ENCODE measurements at places on chromosomes 2 and 18. TPM values are rescaled to one million over a fixed set of nuclear protein-coding genes. Genes with fewer than 3 reads are reported as not detected.

DNA sequence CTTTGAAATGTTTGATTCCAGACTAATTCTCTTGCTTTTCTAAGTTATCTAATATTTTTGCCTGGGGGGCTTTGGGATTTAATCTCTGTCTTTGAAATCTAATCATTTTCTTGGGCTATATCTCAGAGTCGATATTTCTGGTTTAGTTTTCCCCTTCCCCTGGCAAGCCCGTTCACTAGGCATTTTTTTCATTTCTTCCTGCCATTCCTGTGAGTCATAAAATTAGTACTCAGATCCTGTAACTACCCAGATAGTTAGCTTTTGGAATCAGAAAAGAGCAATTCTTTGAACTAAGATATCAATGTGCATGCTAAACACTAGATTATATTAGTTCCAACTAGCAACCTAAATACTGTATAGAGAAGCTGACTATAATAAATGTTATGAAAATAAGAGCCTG, 29.4 kb upstream of the RNF149 start:
- H3K4me3 ChIP-seq = no peak overlapping the region
- no peaks in the 10 kb centered on the region for H3K36me3 ChIP-seq
- H3K27ac ChIP-seq = no peak overlapping the region
- no peak for DNase-seq
- H3K27me3 ChIP-seq = no peaks in the 10 kb centered on the region
- H3K4me1 ChIP-seq = no peaks in the 10 kb centered on the region

GRCh38 chr2:80073134-80073561, 231.4 kb downstream of the LRRTM1 start:
- no peak overlapping the region for H3K27ac ChIP-seq
- no peaks in the 10 kb centered on the region for H3K27me3 ChIP-seq
- H3K4me3 ChIP-seq = no peak overlapping the region
- no peak for DNase-seq
- no peaks in the 10 kb centered on the region for H3K36me3 ChIP-seq

DNA sequence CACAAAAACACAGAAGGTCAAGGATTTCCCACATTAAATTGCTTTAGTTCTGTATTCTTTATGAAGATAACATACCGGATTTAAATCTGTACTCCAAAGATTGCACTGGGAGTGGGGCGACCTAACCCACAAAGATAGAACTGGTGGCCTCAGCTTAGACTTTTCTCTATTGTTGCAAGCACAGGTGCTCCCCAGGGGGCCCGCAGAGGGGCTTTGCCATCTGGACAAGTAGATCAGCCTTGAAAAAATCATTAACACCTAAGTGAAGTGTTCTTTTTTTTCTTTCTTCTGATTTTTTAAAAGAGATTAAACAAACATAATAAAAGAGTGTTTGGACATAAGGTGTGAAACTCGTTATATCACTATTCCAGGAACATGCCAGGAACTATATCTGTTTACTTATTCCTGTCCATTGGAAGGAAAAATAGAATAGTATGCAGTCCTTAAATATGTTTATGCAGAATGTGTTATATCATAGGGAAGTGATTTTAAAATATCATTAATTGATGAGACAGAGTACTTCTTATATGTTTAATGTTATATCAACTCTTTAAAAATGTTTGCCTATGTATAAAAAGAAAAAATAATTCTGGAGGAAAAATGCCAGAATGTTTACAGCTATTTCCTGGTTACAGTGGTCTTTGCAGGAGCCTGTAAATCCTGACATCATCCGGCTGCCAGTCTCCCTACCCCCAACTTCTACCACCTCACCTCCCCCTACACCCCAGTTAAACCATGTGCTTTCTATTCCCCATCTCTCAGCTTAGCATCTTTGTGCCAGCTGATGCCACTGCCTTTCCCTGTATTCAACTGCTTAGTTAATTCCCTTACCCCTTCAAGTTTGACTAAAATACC, 679.2 kb downstream of the CNTNAP5 start:
- H3K27ac ChIP-seq = no peak overlapping the region
- DNase-seq = no peak
- no peaks in the 10 kb centered on the region for H3K4me1 ChIP-seq
- H3K27me3 ChIP-seq = no peaks in the 10 kb centered on the region

GRCh38 chr2:11757101-11757500, 10.7 kb downstream of the LPIN1 start:
- no peak for DNase-seq
- H3K27ac ChIP-seq = no peak overlapping the region
- no peak overlapping the region for H3K4me3 ChIP-seq
- no peaks in the 10 kb centered on the region for H3K27me3 ChIP-seq

DNA sequence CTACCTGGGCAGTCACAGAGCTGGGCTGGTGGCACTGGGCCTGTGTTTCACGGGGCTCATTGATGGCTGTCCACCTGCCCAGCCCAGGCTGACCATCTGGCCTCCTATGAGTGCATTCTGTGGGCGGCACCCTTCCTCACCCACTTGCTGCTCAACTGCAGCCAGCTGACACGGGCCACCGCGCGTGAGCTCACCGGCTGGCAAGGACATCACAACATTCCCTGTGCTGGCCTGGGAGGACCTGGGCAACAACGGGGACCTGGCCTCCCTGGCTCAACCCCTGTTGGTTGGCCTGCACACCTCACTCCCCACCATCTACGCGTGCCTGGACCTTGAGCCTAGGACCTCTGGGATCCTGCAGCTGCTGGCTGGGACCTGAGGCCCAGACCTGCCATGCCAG, 98.2 kb upstream of the DTNA start:
- DNase-seq = no peak
- no peak overlapping the region for H3K27ac ChIP-seq

DNA sequence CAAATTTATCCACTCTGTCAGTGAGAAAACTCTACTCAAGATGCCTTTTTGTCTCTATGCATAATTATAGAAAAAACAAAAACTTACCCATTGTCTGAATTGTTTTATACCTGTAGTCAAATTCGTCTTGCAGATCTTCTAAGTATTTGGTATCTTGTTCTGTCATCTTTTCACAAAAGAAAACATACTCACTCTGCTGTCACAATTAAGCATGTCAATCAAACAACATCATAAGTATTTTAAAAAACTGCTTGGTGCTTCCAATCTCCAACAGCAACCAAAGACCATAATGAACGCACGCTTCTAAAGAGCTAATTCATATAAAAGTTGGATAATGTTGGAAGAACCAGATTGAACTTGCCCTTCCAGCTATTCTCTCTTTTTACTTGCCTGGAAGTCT, 55.6 kb upstream of the STAT1 start:
- no peak overlapping the region for H3K27ac ChIP-seq
- H3K27me3 ChIP-seq = no peaks in the 10 kb centered on the region

- H3K27ac ChIP-seq = peak overlapping the region; percentile 53
- no peaks in the 10 kb centered on the region for H3K27me3 ChIP-seq
- H3K4me3 ChIP-seq = peak overlapping the region; percentile 97
- H3K4me1 ChIP-seq = peaks cover 3% of the 10 kb centered on the region
- no peaks in the 10 kb centered on the region for H3K36me3 ChIP-seq
- no peak for DNase-seq
Observed at GRCh38 chr2:218216336-218216673, 684 bp upstream of the ARPC2 start.

- peaks cover 2% of the 10 kb centered on the region for H3K36me3 ChIP-seq
- no peaks in the 10 kb centered on the region for H3K27me3 ChIP-seq
- peaks cover 6% of the 10 kb centered on the region for H3K4me1 ChIP-seq
Observed at GRCh38 chr18:44799382-44799906, 118.8 kb downstream of the SETBP1 start.

GRCh38 chr2:2260696-2261268, 70.3 kb downstream of the MYT1L start:
- no peak overlapping the region for H3K4me3 ChIP-seq
- H3K27ac ChIP-seq = no peak overlapping the region
- H3K36me3 ChIP-seq = no peaks in the 10 kb centered on the region
- H3K4me1 ChIP-seq = no peaks in the 10 kb centered on the region
- DNase-seq = no peak
- peaks cover 2% of the 10 kb centered on the region for H3K27me3 ChIP-seq

- H3K4me1 ChIP-seq = no peaks in the 10 kb centered on the region
- no peak overlapping the region for H3K27ac ChIP-seq
- no peak overlapping the region for H3K4me3 ChIP-seq
- no peak for DNase-seq
- no peaks in the 10 kb centered on the region for H3K27me3 ChIP-seq
Observed at GRCh38 chr2:96775160-96775559, 14.5 kb downstream of the CNNM4 start.

DNA sequence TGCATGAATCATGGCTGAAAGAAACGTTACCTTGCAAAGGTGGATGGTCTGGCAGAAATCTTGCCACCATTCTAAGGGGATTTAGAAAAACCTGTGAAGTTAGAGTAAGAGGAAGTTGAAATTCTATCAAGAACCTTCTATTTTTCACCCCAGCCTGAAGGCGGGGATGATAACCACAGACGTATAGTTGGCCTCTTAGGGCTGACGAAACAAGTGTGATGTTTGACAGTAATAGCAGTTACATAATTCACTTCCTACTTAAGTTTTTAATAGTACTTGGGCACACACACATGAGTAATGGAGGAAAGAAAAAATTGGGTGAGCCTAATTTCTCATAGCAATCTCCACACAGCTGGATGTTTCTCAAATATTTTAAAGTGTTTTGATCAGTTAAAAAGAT, 336.6 kb upstream of the SALL3 start:
- no peak for DNase-seq
- no peak overlapping the region for H3K4me3 ChIP-seq
- H3K36me3 ChIP-seq = no peaks in the 10 kb centered on the region
- H3K27me3 ChIP-seq = no peaks in the 10 kb centered on the region
- H3K4me1 ChIP-seq = no peaks in the 10 kb centered on the region

DNA sequence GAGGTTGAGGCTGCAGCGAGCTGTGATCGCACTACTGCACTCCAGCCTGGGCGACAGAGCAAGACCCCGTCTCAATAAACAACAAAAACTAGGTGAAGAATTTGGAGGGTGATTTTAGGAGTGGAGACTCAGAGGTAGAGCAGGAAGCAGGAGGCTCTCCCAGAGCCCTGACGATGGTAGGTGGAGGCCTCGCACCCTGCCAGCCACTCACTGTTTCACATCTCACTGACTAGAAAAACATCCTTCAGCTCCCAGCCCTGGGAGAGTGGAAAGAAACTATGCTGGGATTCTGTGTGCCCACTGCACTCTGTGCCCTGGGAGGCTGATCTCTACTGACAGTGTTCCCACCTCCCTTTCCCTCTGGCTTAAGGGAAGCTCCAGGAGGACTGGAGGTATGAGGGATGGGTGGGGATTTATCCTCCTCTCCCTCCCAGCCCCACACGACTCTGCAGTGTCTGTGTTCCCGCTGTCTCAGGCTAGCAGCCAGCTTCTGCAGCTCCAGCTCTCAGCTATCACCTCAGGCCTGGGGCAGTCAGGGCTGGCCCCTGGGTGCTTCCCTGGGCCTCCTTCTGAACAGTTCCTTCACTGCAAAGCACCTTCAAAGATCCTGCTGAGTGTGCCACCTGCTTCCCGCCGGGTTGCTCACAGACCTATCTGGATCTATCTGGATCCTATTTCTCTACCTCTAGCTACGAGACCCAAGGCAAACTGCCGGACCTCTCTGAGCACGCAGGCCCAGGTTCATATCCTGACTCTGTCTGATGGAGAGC, 9.6 kb downstream of the CIB4 start:
- H3K27me3 ChIP-seq = no peaks in the 10 kb centered on the region
- no peak overlapping the region for H3K27ac ChIP-seq
- no peak for DNase-seq
- H3K4me1 ChIP-seq = no peaks in the 10 kb centered on the region
- H3K36me3 ChIP-seq = no peaks in the 10 kb centered on the region
- H3K4me3 ChIP-seq = no peak overlapping the region

DNA sequence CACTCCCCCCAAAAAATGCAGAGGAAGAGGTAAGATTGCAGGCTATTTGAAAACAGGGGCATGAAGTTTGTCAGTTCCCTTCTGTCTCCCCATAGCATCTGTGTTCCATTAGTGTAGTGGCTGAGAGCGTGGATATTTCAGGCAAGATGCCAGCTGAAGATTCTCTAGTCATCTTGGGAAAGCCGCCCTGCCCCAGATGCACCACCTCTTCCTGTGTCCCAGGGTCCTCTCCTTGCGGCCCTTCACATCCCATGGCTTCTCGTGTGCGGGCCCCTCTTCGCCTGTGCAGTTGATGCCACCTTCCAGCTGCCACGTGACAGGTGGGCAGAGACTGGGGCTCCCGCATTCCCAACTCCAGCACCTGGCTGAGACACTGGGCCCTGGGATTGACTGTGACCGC, 16.1 kb downstream of the TMEM127 start:
- no peaks in the 10 kb centered on the region for H3K27me3 ChIP-seq
- DNase-seq = no peak
- H3K4me3 ChIP-seq = no peak overlapping the region
- peak overlapping the region; percentile 33 for H3K27ac ChIP-seq
- peaks cover 3% of the 10 kb centered on the region for H3K4me1 ChIP-seq
- peaks cover 2% of the 10 kb centered on the region for H3K36me3 ChIP-seq

GRCh38 chr18:9478545-9478944, 3.2 kb downstream of the RALBP1 start:
- H3K36me3 ChIP-seq = no peaks in the 10 kb centered on the region
- no peak overlapping the region for H3K4me3 ChIP-seq
- H3K4me1 ChIP-seq = no peaks in the 10 kb centered on the region

GRCh38 chr2:28761420-28761819, 9.8 kb downstream of the PPP1CB start:
- no peak overlapping the region for H3K27ac ChIP-seq
- no peaks in the 10 kb centered on the region for H3K4me1 ChIP-seq
- no peaks in the 10 kb centered on the region for H3K36me3 ChIP-seq
- no peak for DNase-seq

GRCh38 chr18:31741097-31741735, 19.5 kb downstream of the SLC25A52 start:
- no peaks in the 10 kb centered on the region for H3K27me3 ChIP-seq
- no peak for DNase-seq
- no peak overlapping the region for H3K4me3 ChIP-seq
- no peaks in the 10 kb centered on the region for H3K4me1 ChIP-seq

Gene C2orf15
- 0.65 TPM for total RNA-seq

Gene AFTPH
- 28.3 TPM for total RNA-seq

Gene SLC9A2
- not detected for total RNA-seq

Gene FOXI3
- total RNA-seq = not detected

Gene SLC16A14
- total RNA-seq = 2.0 TPM

Gene TMEM247
- total RNA-seq = not detected

Gene CXCR1
- 1.8 TPM for total RNA-seq

Gene VWC2L
- not detected for total RNA-seq

Gene ANKRD62
- total RNA-seq = not detected

Data from aorta (tissue), 5 donors.